ENCODE measurements at places on chromosomes 2 and 18.

GRCh38 chr18:39448942-39449341 is 1883.3 kb upstream of the CELF4 start:
- DNase-seq = no peak

GRCh38 chr2:172072303-172072702 is 13.0 kb upstream of the DLX1 start:
- DNase-seq = no peak

DNA sequence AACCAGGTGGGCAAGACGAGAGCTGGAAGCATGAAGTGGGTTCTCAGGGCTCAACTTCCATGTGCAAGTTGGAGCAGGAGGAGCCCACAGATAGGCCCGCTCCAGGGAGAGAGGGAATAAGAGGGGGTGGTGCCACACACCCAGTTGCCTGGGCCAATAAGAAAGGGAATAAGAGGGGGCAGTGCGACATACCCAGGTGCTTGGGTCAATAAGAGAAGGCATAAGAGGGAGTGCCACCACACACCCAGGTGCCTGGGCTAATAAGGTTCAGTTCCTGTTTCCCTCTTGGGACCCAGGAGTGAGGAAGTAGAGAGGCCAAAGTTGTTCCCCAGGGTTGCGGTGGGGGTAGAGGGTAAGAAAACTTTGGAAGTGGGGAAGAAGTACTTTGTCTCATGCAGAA is 127.5 kb downstream of the LAMA3 start:
- DNase-seq = no peak

DNA sequence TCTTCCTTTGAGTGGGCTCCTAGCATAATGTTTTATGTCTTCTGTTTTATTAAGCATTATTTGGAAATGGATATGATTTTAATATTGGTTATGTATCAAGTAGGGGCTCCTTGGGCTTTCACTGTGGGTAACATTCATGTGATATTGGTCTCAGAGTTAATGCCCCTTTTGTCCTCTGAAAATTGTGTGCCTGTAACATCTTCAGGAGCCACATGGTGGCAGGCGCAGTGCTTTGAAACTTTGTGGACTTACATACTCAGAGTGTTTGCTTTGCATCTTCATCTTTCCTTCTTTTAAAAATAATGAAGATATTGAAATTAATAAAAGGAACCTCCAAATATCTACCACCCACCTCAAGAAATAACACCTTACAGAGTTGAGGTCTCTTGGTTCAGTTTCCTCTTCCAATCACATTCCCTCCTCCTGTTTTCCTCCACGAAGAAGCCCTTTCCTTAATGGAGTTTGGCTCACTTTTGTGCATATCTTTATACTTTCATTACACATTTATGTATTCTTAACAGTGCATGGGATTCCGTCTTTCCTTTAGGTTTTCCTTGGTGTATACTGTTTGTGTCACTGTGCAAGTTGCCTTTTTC is 73.5 kb downstream of the LIMS1 start:
- peak; percentile 32 for DNase-seq

- DNase-seq = no peak
These were observed 41.0 kb downstream of the PTPRM start for GRCh38 chr18:7608174-7608550.
